ENCODE measurements at places on chromosomes 4 and X.
A peak's percentile ranks its signal among the peaks of the same experiment; 100 is the strongest.

- no peak overlapping the region for H3K27ac ChIP-seq
- H3K4me1 ChIP-seq, result peaks cover 11% of the 10 kb centered on the region
- H3K4me3 ChIP-seq, result no peak overlapping the region
- peaks cover 57% of the 10 kb centered on the region for H3K27me3 ChIP-seq
- no peak for DNase-seq
These were observed 76.8 kb downstream of the PPP2R2C start for GRCh38 chr4:6395466-6396228.

DNA sequence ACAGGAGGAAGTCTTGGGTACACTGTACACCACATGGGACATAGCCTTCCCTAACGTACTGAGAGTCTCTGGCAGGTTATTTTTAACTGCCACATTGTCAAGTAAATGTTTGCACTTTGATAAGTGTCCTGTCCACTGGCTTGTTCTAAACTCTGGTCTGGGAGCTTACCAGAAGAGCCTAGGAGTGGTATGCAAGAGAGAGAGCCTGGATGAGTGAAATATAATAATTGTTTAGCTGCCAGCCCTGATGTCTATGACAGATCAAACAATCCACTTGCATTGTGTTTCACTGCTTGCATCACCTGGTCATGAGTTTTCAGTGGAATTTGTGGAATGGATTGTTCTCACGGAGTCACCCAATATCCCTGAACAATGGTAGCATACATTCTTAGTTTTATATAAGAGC is 91.6 kb downstream of the SHROOM3 start:
- no peak overlapping the region for H3K4me3 ChIP-seq
- H3K36me3 ChIP-seq, result no peaks in the 10 kb centered on the region
- no peaks in the 10 kb centered on the region for H3K4me1 ChIP-seq
- H3K27me3 ChIP-seq, result peaks cover 65% of the 10 kb centered on the region
- no peak overlapping the region for H3K27ac ChIP-seq

DNA sequence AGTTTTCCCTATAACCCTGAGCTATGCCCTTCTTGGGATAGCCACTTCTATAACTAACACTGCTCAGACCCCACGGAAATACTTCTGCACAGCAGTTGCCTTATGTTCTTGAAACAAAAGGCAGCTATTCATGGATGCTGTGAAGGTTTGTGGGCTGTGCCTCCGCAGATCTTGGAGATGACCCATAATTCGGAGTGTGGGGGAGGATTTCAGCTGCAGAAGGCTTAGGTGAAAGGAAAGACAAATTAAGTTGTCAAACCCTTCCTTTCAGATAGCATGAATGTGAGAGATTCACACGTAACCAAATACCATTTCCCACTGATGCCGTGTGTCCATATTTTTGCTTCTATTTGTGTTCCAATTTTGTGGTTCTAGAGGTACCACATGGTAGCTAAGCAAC is 38.1 kb upstream of the NYX start:
- no peaks in the 10 kb centered on the region for H3K36me3 ChIP-seq
- no peak overlapping the region for H3K4me3 ChIP-seq
- no peaks in the 10 kb centered on the region for H3K4me1 ChIP-seq
- DNase-seq, result no peak
- no peak overlapping the region for H3K27ac ChIP-seq

DNA sequence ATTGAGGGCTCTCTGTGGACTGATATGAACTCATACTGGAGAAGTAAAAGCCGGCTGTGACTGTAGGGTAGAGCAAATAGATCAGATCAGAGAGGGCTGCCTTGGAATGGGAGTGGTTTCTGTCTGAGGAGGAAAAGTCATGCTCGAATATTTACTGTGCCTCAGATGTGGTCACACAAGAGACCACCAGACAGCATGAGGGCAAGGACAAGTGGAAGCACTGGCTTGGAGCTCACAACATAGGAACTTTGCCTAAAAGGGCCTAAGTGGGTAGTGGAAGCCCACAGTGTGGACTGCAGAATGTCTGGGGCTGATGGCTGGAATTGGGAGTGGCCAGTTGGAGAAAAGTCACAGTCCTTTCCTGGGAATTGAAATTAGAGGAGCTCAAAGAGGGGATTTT is 19.8 kb downstream of the GLRB start:
- H3K27ac ChIP-seq, result no peak overlapping the region
- no peaks in the 10 kb centered on the region for H3K36me3 ChIP-seq
- H3K4me1 ChIP-seq, result no peaks in the 10 kb centered on the region
- H3K27me3 ChIP-seq, result no peaks in the 10 kb centered on the region
- H3K4me3 ChIP-seq, result no peak overlapping the region

DNA sequence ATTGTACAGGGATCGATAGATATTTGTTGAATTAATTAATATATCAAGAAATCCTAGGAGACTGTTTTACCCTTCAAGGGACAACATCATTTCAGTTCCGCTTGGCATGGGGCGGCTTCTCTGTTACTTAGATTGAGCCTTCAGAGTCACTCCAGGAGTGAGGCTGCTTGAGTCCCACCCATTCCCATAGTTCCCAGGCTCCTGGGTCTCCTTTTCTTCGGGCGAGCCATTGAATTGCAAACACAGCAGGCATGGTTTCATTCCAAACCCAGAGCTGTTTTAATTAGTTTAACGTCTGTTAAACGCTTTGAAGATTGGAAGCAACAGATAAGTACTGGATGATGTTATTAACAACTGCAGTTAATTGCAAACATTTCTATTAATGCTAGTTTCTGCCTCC is 571 bp upstream of the EDA start:
- DNase-seq, result no peak
- H3K36me3 ChIP-seq, result no peaks in the 10 kb centered on the region
- H3K27ac ChIP-seq, result no peak overlapping the region
- H3K27me3 ChIP-seq, result peaks cover 18% of the 10 kb centered on the region
- no peaks in the 10 kb centered on the region for H3K4me1 ChIP-seq
- peak overlapping the region; percentile 63 for H3K4me3 ChIP-seq

DNA sequence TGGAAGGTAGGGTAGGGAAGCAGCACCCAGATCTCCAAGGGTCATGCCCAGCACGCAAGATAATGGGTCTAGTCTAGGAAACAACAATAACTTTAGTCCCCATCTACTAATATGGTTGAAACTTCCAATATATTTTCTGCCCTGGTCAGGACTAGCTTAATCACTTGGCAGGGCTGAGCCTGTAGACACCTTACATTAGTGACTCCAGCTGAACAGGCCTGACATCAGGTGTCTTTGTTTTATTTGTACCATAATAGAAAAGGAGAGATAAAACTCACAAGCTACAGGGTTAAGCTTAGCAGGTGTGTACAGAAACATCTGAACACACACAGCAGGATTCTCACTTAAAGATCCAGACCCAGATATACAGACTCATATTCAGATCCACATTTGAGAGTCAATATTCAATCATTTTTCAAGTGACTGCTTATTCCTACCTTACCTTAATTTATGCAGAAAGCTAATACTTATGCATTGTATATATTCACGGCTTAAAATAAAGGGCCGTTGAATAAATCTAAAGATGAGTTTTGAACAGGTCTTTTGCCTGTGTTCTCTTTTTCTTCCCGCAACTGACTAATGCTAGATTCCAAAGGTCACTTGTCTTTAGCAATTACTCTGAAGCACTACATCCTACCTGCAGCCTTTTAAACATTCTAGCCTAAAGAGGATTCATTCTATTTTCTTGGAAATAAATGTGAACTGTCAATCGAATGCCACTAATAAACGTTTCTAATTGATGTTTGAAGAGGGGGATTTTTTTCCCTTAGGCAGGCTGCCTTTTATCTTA is 745.3 kb downstream of the RPA4 start:
- H3K4me3 ChIP-seq, result no peak overlapping the region
- H3K27ac ChIP-seq, result no peak overlapping the region
- no peak for DNase-seq
- no peaks in the 10 kb centered on the region for H3K27me3 ChIP-seq

GRCh38 chr4:110821186-110821585 is 198.3 kb upstream of the PITX2 start:
- no peak for DNase-seq
- H3K4me1 ChIP-seq, result no peaks in the 10 kb centered on the region
- H3K27ac ChIP-seq, result no peak overlapping the region
- H3K36me3 ChIP-seq, result no peaks in the 10 kb centered on the region

GRCh38 chrX:40845331-40845911 is 110.1 kb upstream of the MED14 start:
- no peak overlapping the region for H3K4me3 ChIP-seq
- no peaks in the 10 kb centered on the region for H3K4me1 ChIP-seq
- H3K27ac ChIP-seq, result no peak overlapping the region

- H3K4me1 ChIP-seq, result peaks cover 12% of the 10 kb centered on the region
- DNase-seq, result no peak
- H3K27me3 ChIP-seq, result peaks cover 33% of the 10 kb centered on the region
- no peak overlapping the region for H3K4me3 ChIP-seq
- H3K27ac ChIP-seq, result no peak overlapping the region
- no peaks in the 10 kb centered on the region for H3K36me3 ChIP-seq
These were observed 198.2 kb upstream of the PSAPL1 start for GRCh38 chr4:7632971-7633370.

DNA sequence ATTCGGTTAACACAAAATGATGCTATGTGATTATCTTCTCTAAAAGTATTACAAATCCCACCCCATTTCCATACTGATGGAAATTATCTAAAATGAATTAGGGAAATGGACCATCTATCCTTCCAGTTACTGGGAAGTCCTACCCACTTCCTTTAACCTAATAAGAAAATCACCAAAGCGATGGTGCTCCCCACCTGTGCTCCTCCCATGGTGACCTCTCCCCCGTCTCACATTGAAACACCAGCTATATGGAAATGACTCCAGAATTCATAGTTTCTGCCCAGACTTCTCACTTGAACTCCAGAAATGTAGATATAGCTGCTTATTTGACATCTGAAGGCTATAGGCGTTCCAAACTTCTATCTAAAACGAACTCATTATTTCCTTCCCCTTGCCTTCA is 48.5 kb downstream of the CCKAR start:
- no peak overlapping the region for H3K4me3 ChIP-seq
- DNase-seq, result no peak
- H3K27me3 ChIP-seq, result peaks cover 12% of the 10 kb centered on the region
- peaks cover 1% of the 10 kb centered on the region for H3K36me3 ChIP-seq

- no peak overlapping the region for H3K4me3 ChIP-seq
- no peaks in the 10 kb centered on the region for H3K4me1 ChIP-seq
- H3K27ac ChIP-seq, result no peak overlapping the region
- no peaks in the 10 kb centered on the region for H3K27me3 ChIP-seq
- H3K36me3 ChIP-seq, result no peaks in the 10 kb centered on the region
These were observed 23.6 kb upstream of the SMPX start for GRCh38 chrX:21781525-21781924.

DNA sequence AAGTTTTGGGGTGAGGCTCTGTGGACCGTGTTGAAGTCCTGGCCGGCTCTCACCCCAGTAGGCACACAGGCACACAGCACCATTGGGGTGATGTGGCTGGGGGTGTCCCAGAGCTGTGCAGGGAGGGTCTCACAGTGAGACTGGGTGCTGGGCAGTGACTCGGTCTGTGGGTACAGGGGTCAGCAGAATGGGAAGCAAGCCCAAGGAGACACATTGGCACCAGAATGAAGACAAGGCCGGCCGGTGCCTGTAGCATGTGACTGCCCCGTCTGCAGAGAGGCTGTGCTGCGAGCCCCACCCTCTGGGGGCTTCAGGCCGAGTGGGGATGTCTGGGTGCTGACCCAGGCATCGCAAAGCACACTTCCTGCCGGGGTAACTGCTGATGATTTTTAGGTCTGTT is 5.2 kb downstream of the MAEA start:
- H3K27me3 ChIP-seq, result no peaks in the 10 kb centered on the region
- H3K4me3 ChIP-seq, result no peak overlapping the region
- no peak for DNase-seq
- H3K27ac ChIP-seq, result no peak overlapping the region
- H3K36me3 ChIP-seq, result peaks cover 19% of the 10 kb centered on the region

DNA sequence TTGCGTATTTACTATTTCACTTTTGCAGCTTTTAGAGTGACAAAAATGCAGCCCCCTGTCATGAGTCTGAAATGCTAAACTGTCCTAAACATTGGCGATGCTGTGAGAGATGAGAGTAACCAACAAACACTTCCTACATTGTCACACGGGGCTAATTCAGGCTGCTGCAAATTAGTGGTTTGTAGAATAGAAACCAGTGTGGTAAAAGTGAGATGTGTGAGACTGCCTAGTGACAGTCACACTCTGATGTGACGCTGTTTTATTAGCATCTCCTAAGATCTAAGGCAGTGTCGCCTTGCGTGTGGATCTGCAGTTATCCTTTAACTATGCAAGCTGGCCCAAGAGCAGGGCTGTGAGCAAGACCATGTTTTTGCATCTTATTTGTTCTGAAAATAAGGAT is 800.2 kb upstream of the TENM3 start:
- H3K4me1 ChIP-seq, result no peaks in the 10 kb centered on the region
- DNase-seq, result no peak
- H3K4me3 ChIP-seq, result no peak overlapping the region
- H3K27me3 ChIP-seq, result no peaks in the 10 kb centered on the region
- no peak overlapping the region for H3K27ac ChIP-seq

DNA sequence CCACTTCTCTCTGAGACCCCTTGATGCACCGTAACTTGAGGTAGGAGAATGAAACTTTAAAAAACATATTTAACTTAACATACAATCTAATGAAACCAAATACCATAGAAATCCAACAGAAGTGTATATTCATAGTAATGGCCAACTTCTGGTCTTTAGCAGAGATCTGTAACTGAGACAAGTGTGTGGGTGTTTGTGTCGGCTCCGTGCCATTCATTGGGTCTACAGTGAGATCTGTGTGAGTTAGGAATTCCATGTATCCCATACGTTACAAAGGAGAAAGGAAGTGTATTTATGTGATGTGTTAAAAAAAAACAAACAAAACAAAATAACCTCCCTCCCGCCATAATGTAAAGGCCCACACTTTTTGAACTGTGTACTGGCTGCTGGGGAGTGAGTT is 348.0 kb upstream of the NR3C2 start:
- H3K4me1 ChIP-seq, result no peaks in the 10 kb centered on the region
- H3K27ac ChIP-seq, result no peak overlapping the region
- H3K27me3 ChIP-seq, result peaks cover 5% of the 10 kb centered on the region

DNA sequence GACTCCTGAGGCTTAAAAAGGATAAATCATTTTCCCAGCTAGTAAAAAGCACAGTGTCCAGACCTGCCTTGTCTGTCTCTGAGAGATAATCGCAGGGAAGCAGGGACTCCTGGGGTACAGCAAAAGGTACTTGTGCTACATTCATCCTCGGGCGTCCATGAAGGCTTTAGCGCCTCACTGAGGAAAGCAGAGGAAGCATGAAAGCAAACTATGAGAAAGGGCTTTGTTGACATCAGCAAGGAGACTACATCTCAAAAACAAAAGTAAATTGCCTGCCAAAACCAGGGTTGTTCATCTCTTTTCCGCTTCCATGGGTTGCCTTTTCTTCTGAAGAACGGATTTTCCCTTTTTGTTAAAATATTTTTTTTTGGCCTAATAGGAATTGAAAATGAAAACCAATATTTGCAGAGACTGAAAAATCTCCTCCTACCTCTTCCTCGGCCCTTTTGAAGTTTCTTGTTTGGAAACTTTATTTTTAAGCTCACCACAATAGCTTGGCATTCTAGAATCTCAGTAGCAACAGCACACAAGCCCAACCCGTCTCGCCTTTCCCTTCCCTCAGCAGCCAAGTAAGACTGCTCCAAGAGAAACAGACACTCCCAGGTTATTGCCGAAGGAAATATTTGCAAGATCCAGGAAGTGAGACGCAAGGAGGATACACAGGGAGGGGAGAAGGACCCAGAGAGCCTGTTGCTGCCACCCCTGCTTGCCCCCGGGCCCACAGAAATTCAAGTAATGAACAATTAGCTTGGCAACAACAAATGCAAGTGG is 148.3 kb upstream of the DGKK start:
- DNase-seq, result no peak
- H3K4me3 ChIP-seq, result no peak overlapping the region
- no peaks in the 10 kb centered on the region for H3K27me3 ChIP-seq
- H3K36me3 ChIP-seq, result no peaks in the 10 kb centered on the region
- no peaks in the 10 kb centered on the region for H3K4me1 ChIP-seq
